HepG2 (cell line): ENCODE measurements at places on chromosomes 3 and 15. TPM values are rescaled to one million over a fixed set of nuclear protein-coding genes. Genes with fewer than 3 reads are reported as not detected.

The NRROS gene
- not detected in 2 replicates for total RNA-seq

The CFAP92 gene
- total RNA-seq = 0.45 and 0.46 TPM in 2 replicates

The RTP2 gene
- not detected in 2 replicates for total RNA-seq

The RAB6B gene
- 0.17 TPM in 1 of 2 replicates, not detected in the other for total RNA-seq

The ITPKA gene
- total RNA-seq = 29.7 and 41.3 TPM in 2 replicates

DNA sequence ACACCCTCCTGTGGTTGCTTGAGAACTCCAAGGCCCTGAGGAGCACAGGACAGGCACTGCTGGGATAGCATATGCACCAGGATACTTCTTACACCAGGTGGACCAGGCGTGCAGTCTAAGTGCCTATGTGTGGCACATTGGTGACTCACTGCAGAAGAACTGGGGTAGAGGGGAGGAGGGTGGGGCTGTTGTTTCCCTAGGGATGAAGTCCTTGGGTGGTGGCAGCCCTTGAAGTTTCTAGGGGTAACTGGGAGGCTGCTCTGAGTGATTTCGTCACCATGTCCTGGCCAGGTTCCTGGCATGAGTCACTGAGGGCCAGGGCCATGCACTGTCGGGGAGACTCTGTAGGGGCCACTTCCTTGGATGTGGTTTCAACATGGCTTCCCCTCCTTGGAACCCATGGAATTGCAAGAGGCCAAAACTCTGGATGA, 15.9 kb downstream of the MYZAP start:
- no peak overlapping the region for H3K27ac ChIP-seq
- H3K4me1 ChIP-seq = peaks cover 23% of the 10 kb centered on the region
- no peak overlapping the region for H3K4me3 ChIP-seq
- peak; percentile 23 for DNase-seq

DNA sequence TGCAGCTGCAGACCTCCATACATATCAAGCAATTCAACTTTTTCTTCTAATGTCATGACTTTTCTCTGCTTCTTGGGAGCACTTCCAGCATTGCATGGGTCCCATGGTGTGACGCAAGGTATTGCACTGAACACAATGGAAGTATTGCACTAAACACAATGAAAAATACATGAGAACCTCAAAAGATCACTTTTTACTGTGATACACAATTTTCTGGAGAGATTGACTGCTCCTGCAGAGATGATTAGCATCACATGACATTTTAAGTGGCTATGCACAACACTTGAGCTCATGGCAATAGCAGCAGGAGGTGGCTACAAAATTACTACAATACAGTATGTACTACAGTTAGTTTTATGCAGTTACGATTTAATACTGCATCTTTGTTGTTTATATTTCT, 113.5 kb upstream of the BHLHE40 start:
- no peaks in the 10 kb centered on the region for H3K36me3 ChIP-seq
- H3K4me3 ChIP-seq = no peak overlapping the region
- peaks cover 15% of the 10 kb centered on the region for H3K4me1 ChIP-seq

DNA sequence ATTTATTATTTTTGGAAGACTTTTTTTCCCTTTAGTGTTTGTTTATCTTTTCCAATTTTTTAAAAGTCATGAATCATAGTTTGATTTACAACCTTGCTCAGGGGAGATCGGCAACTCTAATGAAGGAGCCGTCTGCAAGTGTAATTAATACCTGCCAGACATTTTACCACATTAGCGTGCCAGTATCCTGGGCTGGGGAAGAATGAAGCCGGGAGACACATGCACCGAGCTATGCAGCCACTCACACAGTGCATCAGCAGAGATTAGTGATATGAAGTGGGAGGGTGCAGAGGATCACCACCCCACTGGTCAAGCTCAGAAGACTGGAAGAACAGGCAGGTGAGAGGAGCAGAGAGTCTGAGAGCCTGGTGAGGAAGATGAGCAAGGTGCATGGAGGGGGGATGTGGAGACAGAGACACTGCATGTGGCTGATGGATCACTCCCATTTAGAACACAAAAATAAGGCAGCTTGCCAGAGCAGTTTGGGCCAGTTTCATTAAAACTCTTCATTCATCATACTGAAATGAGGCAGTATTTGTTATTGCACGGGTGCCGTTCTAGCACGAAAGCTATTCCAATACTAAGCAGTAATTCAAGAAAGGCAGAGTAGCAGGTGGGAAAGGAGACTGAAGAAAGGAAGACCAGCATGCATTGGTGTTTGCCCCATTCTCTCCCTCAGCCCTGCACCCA, 821.6 kb downstream of the TUSC7 start:
- DNase-seq = no peak
- no peak overlapping the region for H3K4me3 ChIP-seq
- no peaks in the 10 kb centered on the region for H3K27me3 ChIP-seq
- H3K4me1 ChIP-seq = no peaks in the 10 kb centered on the region

GRCh38 chr3:37562876-37563275, 298.8 kb upstream of the CTDSPL start:
- no peaks in the 10 kb centered on the region for H3K36me3 ChIP-seq
- H3K4me1 ChIP-seq = no peaks in the 10 kb centered on the region
- DNase-seq = no peak
- no peak overlapping the region for H3K4me3 ChIP-seq
- no peaks in the 10 kb centered on the region for H3K27me3 ChIP-seq
- no peak overlapping the region for H3K27ac ChIP-seq

DNA sequence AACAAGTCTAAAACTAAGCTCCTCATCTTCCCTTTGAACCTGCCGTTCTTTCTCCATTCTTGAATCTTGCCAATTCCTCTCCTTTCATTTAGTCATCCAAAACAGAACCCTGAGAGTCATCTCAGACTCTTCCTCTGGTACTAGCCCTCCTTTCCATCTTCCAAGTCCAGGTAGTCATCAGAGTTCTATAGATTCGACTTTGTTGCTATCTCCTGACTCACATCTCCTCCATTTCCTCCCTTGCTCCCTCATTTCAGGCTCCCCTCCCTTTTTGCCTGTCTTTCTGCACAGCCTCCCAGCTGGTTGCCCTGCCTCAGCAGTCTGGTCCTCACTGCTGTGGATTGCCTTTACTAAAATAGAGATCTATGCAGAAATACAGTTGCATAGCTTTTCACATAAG, 4.7 kb downstream of the ATG7 start:
- no peak overlapping the region for H3K27ac ChIP-seq
- H3K4me1 ChIP-seq = peaks cover 14% of the 10 kb centered on the region
- no peak for DNase-seq
- H3K36me3 ChIP-seq = peaks cover 2% of the 10 kb centered on the region; the same call in 1 of the 3 replicates
